GM12891 (cell line): ENCODE measurements at places on chromosomes 2 and 18.

- no peak for DNase-seq
Measured at GRCh38 chr2:40431600-40431955, 20.3 kb downstream of the SLC8A1 start.

- DNase-seq = no peak
Measured at GRCh38 chr2:15811367-15811766, 129.0 kb upstream of the MYCN start.

GRCh38 chr2:1854729-1855547 lies 110.6 kb upstream of the PXDN start:
- no peak for DNase-seq

DNA sequence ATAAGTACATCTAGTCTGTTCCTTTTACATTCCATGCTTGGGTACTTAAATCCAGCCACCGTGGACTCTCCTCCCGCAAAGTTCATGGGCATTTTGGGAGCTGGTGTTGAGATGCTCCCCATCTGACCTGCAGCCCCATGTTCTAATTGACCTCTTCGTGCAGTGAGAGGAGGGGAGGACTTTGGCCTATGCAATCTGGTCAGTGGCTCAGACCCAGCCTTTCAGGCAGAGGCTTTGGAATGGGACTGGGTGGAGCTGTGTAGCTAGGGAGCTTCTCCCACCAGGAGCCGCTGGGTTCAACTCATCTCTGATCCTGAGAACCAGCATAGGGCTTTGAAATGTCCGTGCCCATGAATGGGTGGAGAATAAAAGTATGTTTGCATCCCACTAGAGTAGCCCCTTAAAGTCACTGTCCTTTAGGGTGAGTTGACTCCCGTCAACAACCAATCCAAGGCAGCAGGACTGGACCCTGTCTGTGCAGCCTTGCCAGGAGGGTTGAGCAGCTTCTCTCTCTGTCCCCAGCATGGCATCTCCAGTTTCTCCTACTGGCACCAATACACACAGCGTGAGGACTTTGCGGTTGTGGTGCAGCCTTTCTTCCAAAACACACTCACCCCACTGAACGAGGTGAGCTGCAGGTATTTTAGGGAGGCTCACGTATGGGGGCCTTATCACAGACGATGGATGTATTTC lies 120.0 kb upstream of the PPP1CB start:
- no peak for DNase-seq

GRCh38 chr18:44467718-44468117 lies 213.0 kb upstream of the SETBP1 start:
- no peak for DNase-seq

DNA sequence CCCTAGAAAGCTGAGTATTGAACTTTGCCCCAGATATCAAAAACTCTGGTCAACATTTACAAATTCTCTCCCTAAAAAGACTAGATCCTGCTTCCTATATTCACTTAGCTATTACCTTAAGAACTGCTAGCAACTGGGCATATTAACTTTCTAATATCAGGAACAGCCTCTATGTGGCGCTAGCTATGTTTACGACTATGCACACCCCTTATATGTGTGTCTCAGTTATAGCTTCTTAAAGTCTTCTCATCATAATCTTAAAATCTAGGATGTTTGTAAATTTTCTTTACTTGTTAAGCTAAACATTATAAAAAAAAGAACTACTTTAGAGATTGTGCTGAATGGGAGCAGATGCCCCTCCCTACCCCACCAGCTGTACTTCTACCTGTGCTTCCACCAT lies 1.7 kb upstream of the STAMBP start:
- no peak for DNase-seq

DNA sequence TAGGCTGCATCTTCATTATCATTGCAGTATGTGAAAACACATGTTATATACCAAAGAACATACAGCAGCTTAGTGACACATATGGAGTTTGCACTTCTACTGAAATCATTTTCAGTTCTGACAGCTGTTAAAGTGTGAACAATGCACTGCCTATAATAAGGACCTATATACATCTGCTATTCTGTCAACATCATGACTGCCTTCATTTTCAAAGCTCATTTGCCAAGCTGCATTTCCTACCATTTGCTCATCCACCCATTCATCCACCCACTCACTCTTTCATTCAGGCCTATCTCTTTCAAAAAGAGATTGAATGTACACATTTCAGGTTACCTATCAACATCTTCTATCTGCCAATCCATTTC lies 81.7 kb upstream of the STK17B start:
- no peak for DNase-seq

DNA sequence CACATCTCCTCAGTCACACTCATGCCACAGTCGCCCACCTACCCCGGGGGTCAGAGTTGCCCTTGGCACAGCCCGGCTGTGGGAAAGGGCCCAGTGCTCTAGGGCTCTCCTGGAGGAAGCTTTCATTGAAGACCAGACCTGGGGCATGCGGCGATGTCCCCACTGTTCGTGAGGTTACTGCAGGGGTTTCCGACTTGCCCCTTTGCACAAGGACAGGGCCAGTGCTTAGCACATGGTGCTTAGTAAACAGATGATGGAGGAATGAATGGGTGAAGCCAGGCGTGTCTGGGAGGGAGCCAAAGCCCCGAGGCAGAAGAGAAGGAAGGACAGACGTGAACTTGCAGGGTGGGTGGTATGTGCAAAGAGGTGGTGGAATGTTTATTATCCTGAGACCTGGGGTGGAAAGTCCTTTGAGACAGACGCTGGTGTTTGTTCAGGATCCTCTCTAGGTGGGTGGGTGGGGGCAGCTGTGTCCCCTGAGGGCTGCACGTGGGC lies 205.9 kb upstream of the ARL4C start:
- no peak for DNase-seq

- DNase-seq = no peak
Measured at GRCh38 chr2:107376909-107377308, 449.8 kb upstream of the RGPD4 start.

DNA sequence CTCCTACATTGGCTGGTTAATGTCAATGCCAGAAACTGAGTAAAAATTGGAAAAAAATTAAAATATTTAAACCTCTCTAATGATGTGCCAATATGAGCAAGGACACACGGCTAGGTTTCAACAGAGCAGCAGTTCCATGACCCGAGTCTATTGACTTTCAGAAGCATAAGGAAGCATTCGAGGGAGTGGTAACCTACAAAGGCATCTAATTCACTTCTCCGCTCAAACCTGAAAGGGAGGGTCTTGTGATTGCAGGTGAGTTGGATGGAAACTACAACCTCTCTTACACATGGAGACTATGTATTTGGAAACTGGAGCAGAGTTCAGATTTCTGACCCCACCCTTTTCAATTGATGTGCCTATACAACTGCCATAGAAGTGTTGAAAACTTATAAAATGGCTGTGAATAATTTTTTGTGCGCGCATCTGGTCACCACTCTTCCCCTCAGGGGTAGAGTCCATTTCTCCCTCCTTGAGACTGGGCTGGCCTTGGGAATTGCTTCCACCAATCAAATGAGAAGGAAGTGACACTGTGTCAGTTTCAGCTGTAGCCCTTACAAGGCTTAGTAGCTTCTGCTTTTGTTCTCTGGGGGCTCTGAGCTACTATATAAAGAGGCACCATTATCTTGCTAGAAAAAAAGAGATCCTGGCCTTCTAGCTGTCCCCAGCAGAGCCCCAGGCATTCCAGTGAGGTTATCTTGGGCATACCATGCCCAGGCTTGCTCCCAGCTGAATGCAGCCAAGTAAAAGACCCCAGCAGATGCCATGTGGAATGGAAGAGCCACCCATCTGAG lies 278.0 kb downstream of the EPHA4 start:
- DNase-seq = no peak

GRCh38 chr2:66441581-66442320 lies 6.8 kb downstream of the MEIS1 start:
- DNase-seq = no peak

DNA sequence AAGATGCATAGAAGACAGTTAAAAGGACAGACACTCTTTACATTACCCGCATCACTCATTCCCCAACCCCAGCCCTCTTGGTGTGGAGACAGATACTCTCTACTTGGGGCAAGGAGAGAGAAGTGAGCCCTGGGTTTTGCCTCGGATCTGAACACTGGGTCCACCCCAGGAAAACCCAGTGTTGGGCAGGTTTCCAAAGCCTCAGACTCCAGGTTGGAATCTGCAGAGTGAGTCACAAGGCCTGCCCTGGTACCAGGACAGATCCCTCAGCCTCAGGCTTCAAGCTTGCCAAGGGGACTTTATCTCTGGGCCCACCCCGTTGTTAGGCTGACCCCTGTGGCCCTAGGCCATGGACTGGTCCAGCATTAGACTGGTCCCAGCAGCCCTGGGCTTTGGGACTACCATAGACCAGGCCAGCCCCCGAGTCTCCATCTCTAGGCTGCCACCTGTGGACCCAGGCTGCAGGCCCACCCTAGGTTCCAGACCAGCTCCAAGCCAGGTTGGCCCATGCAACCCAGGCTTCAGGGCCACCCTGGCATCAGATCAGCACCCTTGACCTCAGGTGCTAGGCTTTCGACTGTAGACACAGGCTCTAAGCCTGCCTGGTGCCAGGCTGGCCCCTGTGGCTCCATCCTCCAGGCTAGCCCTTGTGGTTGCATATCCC lies 112.8 kb downstream of the GULP1 start:
- DNase-seq = no peak

GRCh38 chr2:144030791-144031190 lies 489.1 kb downstream of the ZEB2 start:
- DNase-seq = no peak

GRCh38 chr2:68387408-68388350 lies 22.6 kb downstream of the PLEK start:
- DNase-seq = no peak

GRCh38 chr2:186570604-186571003 lies 19.3 kb upstream of the ITGAV start:
- DNase-seq = no peak

DNA sequence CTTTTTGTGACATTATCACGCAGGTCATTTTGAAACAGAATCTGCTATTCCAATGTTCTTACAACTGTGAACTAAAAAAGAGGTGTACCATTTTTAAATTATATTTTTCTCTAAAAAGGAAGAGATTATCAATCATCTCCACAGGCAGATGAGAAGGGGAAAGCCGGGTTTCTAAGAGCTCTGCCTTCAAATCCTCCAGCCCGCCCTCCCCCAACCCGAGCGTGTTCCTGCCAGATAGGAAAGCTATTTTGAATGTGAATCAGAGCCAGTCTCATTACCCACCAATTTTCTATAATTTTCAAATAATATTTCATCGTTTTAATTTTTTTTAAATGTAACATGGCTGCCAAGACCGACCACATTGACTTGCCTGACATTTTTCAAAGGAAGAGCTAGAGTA lies 65.9 kb downstream of the KCNF1 start:
- no peak for DNase-seq

DNA sequence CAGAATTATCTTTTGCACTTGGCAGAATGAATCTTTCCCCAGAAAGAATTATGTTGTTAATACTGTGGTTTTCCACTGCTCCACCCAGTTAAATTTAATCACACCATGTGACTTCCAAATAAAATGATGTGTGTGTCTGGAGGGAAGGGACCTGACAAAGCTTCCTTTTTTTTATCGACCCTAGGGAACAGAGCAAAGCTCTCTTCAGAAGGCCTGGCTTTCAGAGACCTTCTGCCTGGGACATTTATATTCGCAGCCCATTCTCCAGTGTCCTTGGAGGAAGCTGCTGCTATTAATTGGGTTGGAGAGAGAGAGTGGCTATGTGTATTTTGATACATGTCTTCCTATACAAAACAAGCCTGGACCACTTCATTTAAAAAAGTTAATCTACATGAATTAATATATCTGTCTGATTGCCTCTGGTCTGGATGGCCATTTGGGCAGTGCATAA lies 233.7 kb downstream of the PRKCE start:
- DNase-seq = no peak

DNA sequence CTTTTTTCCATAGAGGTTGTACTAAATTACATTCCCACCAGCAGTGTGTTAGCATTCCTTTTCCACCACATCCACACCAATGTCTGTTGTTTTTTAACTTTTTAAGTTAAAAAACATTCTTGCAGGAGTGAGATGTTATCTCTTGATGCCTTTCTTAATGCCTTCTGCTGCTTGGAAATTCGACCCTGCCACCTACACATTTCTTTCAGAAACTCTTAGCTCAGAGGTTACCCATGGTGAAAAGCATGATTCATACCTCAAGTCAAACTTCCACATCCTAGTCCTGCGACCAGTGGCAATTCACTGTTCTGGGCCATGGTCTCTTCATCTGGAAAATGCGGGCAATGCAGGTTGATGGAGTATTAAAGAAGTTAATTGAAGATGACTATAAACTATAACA lies 12.7 kb upstream of the HNMT start:
- no peak for DNase-seq

DNA sequence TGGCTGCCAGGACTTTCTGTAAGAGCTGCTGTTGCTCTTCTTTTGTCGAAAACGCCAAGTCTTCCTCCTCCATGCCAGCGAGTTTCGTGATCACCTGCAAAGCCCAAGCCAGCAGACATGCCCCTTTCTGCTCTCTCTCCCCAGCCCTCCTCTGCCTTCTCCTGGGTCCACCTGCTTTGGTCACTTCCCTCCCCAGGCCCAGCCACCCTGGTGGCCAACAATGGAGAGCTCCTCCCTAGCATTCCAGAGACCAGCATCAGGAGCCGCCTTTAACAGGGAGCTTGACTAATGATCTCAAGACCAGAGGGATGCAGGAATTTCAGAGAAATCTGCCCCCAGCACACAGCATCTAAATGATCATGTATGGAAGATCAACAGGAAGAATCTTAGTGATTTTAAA lies 34.6 kb downstream of the ERCC3 start:
- DNase-seq = no peak
